Kidney tubule cell (primary cell): ENCODE measurements at places on chromosomes 5 and 9.

GRCh38 chr9:116325924-116326323 lies 172.3 kb downstream of the PAPPA start:
- DNase-seq: no peak

- DNase-seq: peak; percentile 26
Measured at GRCh38 chr9:117917873-117918272, 213.7 kb downstream of the TLR4 start.

DNA sequence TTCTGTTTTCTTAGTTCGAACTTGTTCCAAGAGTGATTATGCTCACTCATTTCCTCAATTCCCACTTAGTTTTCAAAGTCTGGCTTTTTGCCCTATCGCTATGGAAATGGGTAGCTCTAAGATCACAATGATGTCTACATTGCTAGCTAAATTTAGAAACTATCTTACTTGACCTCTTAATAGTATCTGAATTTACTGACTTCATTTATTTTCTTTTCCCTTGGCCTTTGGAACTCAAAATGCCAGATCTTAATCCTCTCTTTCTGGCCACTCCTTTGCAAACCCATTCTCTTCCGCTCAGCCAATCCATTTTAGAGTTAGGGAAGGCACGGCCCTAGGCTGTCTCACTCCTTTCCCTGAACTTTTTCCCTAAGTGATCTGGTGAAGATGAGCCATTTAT lies 137.0 kb downstream of the FER start:
- no peak for DNase-seq

- no peak for DNase-seq
Measured at GRCh38 chr5:14813747-14814146, 57.8 kb downstream of the ANKH start.

GRCh38 chr9:27534131-27534530 lies 4.5 kb upstream of the MOB3B start:
- no peak for DNase-seq

GRCh38 chr9:125850763-125851162 lies 103.6 kb downstream of the PBX3 start:
- no peak for DNase-seq

DNA sequence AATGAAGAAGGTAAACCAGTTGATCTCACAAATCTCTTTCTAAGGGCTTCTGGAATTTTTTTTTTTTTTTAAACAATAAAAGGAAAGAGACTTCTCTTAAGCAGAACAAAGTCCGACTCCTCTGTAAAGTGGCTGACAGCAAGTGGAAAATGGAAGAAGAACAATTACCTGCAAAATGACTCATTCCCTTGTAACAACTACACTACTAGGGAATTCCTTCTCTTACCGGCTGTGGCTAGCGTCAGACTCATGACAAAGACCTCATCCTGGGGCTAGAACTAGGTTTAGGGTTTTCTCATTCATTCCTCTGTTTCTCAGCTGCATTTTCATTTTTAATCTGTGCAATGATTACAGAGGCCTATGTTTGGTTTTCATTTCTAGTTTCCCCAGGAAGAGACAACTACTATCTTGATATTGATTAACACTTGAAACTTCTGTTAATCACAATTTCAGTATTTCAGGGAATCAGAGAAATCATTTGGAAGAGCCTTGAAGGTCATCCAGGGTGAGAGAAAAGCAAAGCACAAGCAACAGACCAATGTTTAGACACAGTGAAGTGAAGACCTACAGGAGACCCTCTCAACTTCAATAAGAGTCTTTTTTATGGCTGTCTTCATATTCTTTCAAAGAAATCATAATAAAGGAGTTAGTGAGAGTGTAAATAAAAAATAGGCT lies 437.9 kb downstream of the RAB3C start:
- peak; percentile 85 for DNase-seq

DNA sequence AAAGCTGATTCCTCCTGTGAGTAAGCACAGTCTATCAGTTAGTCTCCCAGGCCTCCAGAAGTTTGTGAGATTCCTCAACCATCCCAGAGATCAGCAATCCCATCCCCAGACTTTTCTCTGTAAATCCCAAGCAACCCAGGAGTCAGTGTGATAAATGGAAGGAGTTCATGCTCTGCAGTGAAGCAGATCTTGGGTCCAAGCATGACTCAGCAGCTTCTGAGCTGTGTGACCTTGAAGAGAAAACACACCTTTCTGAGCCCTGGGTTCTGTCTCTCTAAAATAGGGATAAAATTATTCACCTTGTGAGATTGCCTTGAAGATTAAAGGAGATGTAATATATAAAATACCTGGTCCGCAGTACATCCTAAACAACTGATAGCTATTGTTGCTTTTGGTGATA lies 318.7 kb downstream of the ASTN2 start:
- no peak for DNase-seq

DNA sequence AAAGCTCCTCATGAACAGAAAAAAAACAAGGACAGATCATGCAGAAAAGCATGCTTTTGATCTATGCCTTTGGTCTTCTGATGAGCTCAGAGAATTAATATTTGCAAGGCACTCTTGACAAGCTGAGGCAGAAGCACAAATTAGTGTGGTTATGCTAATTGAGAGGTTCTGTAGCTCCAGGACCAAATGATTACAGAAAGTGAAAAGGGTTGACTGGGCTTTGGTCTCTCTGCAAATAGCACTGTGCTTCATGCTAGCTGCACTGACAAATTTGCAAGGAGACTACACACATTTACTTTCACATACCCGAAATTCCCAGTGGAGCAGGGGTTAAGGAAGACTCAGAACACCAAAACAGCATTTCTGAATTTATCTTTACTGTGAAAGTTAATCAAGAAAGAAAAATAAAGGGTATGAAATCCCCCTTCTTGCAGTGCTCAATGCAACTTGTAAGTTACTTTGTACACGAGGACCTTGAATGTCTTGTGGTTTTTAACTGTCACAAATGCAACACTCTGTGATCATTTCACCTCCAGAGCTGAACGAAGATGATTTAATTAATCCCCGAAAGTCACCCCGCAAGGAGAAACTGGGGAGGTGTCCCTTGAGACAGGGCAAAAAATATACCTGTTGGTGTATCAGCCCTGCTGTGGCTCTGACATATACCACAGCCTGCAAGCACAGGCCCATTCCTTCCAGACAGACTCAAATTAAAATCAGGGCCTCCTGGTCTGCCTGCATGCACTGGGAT lies 11.9 kb downstream of the RAPGEF1 start:
- peak; percentile 37 for DNase-seq

DNA sequence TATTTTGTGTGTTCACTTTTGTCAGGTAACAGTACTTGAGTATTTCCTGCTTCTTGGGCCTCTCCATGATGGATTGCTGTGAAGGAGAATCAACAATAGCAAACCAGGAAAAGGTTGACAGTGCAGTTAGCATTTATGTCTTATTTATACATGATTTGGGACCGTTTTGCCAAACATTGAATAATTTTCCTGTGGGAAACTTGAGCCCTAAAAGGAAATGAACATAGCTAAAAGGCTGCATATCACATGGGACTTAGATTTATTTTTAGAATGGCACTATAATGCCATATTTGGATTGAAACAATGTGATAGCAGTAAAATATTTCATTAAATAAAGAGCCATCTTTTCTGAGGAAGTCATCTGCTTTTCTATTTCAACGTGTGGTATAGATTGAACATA lies 15.3 kb downstream of the GPR21 start:
- no peak for DNase-seq

- peak; percentile 98 for DNase-seq
Measured at GRCh38 chr9:81559709-81560108, 129.6 kb downstream of the TLE1 start.

DNA sequence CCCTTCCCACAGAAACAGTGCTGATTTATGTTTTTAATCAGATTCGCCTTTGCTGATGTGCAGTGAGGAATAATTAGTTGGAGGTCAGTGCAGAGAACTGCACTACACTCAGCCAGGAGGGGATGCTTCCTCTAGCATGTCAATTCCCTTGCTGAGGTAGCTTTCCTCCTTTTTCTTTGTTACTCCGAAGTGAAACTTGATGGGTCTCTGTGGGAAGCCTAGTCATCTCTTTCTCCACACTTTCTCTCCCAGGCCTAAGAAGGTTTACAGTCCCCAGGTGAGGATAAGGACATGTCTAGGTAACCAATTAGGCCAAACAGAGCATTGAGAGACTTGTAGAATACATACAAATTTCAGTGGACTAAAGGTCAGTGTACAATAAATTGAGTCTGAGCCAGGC lies 461.8 kb downstream of the KIF4B start:
- DNase-seq: no peak

DNA sequence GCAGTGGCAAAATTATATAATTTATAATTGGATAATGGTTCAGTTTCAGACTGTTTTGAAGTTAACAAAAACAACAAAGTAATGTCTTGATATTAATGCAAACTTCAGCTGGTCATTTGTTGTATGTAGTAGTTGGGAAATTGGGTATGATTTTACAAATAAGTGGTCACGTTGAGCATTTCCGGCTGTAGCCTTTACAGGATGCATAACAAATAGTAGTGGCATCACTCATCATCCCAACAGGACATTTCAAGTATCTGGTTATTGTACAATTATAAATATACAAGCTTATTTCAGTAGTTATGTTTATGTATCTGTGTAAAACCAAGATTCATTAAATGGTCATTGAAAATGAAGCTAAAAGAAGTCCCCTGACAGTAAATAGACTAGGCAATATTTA lies 72.9 kb downstream of the SMIM15 start:
- no peak for DNase-seq

DNA sequence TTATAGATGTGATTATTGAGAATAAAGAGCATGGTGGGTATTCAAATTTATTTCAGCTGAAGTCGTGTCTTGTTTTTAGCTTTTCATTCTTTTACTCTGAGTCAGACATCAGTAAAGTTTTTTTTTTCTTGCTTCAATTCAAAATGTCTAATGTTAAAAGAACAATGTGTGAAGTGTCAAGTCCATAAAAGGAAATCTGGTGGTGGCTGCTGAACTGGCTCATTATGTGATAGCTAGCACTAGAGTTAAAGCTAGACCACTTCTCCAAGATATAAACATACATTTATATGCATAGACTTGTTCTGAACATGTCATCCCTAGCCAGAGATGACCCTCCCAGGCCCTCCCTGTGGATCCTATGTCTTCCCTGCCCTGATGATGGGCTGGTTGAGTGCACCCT lies 338.3 kb downstream of the RAB3C start:
- DNase-seq: peak; percentile 66

- no peak for DNase-seq
Measured at GRCh38 chr9:109862452-109862851, 82.5 kb downstream of the PALM2AKAP2 start.

DNA sequence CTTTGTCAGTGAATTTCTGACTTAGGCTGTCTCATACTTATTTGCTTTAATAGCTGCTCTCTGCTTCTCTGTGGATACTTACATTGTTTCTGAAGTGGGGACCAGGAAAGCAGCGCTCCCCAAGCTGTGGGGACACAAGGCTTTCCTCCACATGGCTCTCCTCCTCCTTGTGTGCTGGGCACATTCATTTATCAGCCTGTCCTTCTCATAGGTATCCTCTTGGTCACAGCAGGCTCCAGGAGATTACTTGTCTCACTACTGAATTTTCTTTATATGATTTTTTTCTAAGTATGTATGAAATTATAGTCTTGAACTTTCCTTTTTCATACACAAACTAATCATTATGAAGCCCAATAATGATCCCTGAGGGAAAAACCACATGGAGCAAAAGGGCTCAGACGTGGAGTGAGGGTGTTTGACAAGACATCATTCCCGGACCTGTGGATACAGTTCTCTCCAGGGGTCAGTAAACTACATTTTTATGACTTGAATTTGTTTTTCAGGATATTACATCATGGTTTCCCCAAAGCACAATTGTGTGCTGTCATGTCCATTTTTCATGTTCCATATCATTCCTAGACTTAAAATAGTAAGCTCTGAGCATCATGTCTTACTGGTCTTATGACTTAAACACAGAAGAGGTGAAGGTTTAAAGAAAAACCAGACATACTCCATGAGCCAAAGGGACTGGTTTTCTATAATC lies 234.5 kb downstream of the PCSK1 start:
- no peak for DNase-seq

GRCh38 chr9:126885131-126885641 lies 24.7 kb downstream of the ZBTB34 start:
- peak; percentile 37 for DNase-seq

GRCh38 chr5:34699155-34700077 lies 43.3 kb downstream of the RAI14 start:
- DNase-seq: no peak

DNA sequence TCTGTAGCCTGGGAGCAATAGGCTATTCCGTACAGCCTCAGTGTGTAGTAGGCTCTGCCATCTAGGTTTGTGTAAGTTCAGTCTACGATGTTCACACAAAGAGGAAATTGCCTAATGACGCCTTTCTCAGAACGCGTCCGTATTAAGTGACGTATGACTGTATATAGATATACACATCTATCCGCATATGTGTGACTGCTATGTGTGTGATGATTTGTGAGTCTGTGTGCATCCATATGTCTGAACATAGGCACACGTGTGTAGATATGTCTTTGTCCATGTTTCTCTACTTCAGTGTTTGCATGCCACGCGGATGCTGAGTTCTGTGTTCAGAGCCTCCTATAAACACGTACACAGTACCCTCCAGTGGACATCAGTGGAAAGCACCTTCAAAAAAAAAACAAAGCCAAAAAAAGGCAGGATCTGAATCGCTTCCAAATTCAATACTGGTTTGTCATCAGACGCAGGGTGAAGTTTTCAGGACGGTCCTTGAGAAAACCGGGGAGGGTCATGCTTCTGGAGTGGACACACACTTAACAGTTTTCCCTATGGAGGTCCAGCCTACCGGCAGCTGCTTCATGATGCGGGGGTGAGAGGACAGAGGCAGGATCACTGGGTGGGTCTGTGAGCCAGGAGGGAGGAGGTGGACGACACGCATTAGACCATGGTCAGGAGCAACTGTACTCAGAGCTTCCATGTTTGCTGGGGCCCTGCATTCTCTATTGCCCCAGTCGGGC lies 29.5 kb upstream of the ALDH1B1 start:
- peak; percentile 88 for DNase-seq

DNA sequence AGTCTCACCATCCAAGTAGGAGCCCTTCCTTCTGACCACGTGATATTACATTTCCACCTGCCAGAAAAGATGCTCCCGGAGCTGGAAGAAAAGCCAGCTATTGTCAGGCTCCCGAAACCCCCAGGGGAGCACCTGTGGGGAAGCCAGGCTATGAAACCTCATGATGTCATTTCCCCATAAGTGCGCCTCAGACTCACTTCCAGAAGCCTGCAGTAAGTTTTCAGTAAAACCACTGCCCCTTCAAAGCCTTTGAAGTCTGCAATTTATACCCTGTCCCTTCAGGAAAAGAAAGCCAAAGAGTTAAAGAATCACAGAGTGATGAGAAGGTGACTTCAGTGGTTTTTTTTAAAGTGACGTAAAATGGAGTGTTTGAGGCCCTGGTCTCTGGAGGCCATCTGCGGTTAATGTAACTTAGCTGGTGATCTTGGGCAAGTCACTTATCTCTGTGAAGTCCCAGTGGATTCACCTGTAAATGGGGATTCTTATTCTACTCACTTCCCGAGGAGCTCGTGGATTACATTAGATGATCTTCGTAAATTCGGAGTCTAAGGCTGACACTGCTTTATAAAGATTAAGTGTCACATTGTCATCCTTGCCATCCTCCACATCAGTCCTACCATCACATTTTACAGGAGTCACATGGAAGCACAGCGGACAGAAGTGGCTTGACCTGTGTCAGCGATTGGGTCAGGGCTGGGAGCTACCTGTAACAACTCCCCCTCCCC lies 2.6 kb upstream of the SEMA6A start:
- DNase-seq: peak; percentile 12
